ENCODE measurements at places on chromosomes 16 and 17.

DNA sequence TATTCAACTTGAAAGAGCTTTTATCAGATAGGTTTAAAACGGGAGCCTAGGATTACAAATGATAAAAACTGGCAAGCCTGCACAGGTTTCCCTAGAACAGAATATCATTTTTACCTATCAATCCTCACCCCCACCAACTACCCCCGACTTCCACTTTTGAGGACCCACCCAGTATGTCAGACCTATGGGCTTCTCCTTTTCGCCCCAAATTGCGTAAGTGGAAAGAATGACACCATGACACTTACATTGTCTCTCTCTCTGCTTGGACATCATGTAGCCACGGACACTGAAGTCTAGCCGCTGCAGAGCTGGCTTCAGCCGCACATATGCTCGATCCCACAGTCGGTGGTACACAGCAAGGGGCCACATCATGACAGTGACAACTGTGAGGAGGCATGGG is 7.4 kb upstream of the PSMC3IP start:
- no peak for DNase-seq

- DNase-seq = no peak
Measured at GRCh38 chr17:62101515-62101914, 36.4 kb upstream of the MED13 start.

GRCh38 chr16:474420-475122 is 49.1 kb downstream of the RAB11FIP3 start:
- no peak for DNase-seq

DNA sequence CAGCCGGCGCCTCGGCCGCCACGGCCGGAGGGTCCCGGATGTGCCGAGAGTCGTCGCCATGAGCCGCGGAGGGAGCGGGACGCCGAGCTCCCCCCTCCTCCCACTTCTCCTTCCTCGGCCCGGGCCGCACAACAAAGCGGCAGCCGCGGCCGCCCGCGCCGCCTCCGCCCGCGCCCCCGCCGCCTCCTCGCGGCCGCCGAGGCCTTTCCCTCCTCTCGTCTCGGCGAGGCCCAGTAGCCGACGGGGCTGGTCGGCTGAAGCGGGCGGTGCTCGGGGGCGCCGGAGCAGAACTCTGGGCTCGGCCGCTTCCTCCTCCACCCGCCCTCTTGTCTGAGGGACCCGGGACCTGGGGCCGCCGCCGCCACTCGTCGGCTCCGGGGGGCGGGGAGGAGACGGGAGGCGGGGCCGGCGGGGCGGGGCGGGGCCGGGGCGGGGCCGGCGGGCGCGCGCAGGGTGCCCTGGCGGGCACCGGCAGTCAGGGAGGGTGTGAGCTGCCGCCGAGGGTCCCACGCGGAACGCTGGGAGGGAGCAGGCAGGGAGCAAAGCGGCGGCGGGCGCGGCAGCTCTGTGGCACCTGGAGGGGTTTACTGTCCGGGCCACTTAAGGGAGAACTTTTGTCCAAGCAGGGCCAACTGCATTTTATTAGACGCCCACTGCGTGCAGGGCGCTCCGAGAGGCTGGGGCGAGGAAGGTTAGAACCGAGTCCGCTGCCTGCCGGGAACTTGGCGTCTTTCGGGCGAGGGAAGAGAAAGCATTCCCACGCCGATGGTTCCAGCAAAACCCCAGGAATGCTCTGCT is at the start of gene SMURF2:
Gene SMURF2 (minus strand): TSS at position 332 of the 798 bp plus-strand sequence. CDS start 427 bp downstream, outside the sequence.
- DNase-seq = peak; percentile 21

GRCh38 chr17:27603421-27603770 is 27.6 kb upstream of the LGALS9 start:
- no peak for DNase-seq

DNA sequence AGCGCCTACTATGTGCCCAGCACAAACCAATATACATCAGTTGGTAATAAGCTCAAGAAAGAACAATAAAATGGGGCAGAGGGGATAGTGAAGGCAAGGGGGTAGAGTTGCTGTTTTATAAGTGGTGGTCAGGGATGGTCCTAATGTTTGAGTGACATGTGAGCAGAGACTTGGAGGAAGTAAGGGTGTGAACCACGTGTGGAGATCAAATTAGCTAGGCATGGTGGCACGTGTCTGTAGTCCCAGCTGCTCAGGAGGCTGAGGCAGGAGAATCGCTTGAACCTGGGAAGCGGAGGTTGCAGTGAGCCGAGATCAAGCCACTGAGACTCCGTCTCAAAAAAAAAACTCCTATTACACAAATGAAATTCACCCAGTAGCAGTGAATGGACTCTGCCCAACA is 56.5 kb downstream of the IRX6 start:
- DNase-seq = no peak

- DNase-seq = no peak
Measured at GRCh38 chr16:73149334-73149733, 101.4 kb upstream of the ZFHX3 start.

DNA sequence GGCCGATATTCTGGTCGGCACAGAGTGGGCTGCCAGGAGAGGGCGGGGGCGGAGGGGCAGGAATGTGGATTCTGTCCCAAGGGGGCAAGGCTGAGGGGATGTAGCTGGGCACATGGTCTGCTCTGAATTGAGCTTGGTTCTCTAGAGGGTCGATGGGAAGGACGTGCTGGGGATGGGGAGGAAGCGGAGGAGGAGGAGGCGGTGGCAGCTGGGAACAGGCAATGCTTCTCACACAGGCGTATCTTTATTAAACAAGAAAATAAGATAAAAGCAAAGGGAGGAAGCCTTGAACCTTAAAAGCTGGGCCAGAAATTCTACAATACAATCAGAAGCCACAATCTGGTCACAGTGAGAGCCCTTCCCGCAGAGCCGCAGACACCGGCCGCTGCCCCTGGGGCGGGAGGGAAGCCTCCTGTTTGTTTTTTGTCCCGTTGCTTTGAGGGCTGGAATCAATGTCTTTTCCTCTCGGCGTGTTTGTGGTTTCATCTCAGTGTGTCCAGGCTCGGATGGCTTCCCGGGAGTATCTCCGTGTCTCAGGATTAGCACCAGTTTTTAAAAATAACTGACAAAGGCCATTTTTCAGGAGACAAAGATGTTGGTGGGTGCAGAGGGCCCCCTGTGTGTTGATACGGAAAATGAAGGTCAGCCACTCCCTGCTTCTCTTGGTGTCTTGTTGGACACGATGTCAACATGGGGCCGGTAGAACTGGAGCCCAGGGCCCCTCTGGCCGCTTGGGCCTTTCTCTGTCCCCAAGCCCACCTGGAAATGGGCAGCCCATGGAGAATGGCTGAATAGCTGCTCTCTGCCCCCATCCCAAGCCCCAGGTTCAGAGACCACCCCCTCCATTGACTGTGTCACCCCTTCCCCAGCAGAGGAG is 12.3 kb upstream of the SLC7A5 start:
- no peak for DNase-seq

DNA sequence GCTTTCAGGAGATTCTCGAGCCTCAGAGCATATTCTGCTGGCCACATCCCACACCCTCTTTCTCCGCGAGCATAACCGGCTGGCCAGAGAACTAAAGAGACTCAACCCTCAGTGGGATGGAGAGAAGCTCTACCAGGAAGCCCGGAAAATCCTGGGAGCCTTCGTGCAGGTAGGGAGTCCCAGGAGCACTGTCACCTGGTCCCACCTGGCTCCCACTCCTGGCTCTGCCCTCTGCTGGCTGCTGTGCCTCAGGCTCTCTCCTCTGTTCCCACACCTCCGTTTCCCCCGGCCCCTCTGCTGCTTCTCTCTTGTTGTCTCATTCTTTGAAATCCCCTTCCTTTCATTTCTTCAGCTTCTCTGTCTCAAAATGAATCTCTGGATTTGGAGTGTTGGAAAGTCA is 16.4 kb downstream of the LPO start:
- no peak for DNase-seq

- no peak for DNase-seq
Measured at GRCh38 chr16:74718741-74719610, 18.3 kb upstream of the MLKL start.

- no peak for DNase-seq
Measured at GRCh38 chr17:4381690-4382671, 15.5 kb upstream of the UBE2G1 start.

DNA sequence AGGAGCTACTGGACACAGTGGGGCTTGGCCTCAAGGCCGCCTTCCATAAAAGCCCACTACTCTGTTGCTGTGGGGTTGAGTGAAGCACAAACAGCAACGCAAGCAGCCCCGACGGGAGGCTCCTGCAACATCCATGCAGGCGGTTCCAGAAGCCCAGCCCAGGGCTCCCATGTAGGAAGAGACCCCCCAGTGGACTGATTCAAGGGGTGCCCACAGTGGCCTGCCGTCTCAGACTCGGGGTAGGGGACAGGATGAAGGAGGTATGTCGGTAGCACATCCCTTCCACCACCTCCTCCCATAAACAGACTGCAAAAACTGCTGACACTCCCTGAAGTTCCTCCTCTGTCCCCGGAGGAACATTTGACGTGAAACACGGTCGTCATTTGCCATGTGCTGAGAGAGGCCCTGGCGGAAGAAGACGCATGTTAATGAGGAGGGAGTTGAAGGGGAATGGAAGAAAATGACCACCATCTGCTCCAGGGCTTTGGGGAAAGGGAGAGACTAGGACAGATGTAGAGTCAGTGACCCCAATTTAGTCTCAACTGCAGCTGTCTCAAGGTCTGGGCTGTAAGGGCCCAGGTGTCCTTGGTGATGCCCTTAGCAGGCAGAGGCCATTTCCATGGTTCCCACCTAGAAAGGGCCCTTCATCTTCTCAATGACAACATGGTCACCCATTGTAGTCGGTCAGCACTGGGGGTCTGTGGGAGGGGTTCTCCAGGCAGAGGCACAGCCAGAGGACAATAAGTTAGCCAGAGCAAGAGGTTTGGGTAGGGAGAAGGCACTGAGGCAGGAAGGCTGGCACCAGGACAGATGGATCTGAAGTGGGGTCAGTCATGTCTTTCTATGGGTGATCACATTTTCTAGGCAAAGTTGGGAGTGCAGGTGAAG is 200.6 kb downstream of the CPPED1 start:
- no peak for DNase-seq

- DNase-seq = no peak
Measured at GRCh38 chr17:80352991-80353665, 61.8 kb upstream of the ENDOV start.

GRCh38 chr17:8885967-8886684 is 18.7 kb upstream of the PIK3R6 start:
- no peak for DNase-seq

- no peak for DNase-seq
Measured at GRCh38 chr16:70706948-70707465, 21.2 kb upstream of the MTSS2 start.

DNA sequence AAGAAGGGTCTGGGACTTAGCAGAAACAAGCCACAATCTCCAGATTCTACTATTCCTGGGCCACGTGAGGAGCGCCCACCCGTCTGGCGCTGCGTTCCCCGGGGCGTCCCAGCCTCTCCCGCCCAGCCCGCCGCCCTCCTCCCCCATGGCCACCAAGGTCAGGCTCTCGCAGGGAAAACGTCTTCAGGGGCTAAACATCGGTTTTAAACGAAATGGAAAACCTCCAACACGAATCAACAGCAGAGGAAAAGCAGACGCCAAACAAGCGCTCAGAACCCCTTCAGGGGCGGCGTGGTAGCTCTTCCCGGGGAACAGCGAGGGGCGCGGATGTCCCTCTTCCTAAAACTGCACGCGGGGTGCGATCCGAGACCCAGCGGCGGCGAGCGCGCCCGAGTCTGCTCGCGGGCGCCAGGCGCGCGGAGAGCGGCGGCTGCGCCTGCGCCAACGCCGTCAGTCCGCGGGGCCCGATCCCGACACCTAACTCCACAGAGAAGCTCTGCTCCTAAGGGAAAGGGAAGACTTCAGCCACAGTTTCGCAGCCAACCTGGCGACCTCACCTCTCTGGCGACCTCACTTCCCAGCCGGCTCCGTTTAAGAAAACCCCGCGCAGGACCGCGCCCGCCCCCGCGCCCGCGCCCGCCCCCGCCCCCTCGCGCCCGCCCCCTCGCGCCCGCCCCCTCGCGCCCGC is 505 bp upstream of the COG1 start:
- DNase-seq = peak; percentile 76

GRCh38 chr17:47831934-47832327 is 461 bp downstream of the LRRC46 start:
- no peak for DNase-seq

- DNase-seq = peak; percentile 9
Measured at GRCh38 chr17:74923538-74924249, 379 bp upstream of the OTOP2 start.

DNA sequence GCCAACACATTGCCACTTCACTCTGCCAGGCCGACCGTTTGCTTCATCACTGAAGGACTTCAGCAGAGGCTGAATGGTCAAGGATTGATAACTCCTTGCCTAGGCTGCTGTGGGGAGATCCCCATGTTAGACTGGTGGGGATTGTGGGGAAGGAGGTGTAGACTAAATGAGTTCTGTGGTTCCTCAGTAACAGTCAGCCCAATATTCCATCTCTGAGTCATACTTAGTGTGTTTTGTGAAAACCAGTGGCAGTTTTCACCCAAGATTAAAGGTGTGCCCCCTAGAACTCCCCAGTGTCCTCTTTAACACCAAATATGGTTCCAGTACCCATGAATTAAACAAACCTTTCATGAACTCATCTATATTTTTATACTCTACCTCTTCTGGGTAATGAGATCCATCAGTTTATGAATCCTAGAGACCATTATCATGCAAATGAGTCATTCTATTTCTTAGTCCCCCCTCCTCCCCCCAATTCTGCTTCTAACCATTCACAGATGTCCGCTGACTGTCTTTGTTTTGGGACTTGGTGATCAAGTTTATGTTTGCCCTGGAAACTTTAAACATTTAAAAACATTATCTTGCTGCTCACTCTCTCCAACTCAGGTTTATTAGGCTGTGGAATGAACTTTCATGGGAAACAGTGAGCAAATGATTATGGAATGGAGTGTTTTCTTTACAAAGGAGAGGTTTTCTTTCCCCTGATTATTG is 66.8 kb upstream of the GAS7 start:
- no peak for DNase-seq

DNA sequence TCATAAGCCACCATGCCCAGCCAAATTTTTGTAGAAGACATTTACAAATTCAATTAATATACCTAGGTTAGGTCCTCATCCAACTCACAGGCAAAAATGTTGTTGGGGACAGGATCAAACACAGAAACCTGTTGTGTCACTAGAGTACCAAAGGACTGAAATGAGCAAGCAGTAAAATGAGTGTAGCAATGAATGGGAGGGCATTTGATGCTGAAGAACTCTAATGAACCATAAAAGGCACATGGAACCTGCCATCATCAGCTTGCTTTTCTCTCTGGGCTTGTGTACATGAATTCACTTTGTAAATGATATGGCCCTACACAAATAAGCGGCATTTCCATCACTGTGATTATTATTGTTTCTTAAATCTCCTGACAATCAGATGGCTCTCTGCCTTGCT is 17.8 kb downstream of the USP31 start:
- no peak for DNase-seq

DNA sequence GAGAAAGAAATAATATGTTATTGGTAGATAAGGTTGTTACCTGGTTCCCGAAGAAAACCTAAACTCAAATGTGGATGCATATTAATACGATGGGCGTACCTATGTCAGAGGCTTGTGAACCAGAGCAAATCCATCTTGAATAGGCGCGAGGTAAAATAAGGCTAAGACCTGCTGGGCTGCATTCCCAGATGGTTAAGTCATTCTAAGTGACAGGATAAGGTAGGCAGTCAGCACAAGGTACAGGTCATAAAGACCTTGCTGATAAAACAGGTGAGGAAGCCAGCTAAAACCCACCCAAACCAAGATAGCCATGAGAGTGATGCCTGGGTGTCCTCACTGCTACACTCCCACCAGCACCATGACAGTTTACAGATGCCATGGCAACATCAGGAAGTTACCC is 1400.1 kb downstream of the CDH8 start:
- no peak for DNase-seq

Data from NCI-H446 treated with DMSO at 0.1 percent for 48 hours (cell line).